HTR-8/SVneo (cell line): ENCODE measurements at places on chromosomes 2 and 18.

DNA sequence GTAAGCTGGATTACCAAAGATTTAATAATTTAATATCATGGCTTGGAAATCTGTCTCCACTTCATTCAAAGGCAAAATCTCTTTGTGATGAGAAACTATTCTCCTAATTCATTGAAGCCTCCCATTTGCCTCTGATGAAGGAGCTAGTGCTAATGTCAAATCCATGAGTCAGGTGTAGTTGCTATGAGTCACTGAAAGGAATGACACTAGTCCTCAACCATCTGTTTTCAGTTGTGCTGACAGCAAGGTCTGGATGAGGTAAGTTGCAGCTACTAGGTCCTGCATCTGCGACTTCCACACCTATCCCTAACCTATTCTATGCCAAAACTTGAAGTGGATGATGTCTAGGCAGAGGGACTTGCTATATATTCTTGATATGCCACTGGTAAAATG is 324.0 kb upstream of the UBE2E3 start:
- no peak for DNase-seq

GRCh38 chr18:10858477-10858876 is 290.9 kb downstream of the PIEZO2 start:
- no peak for DNase-seq

- DNase-seq: no peak
Measured at GRCh38 chr2:168948621-168949212, 47.6 kb downstream of the G6PC2 start.

GRCh38 chr2:224400886-224401632 is 848 bp downstream of the FAM124B start:
- no peak for DNase-seq

DNA sequence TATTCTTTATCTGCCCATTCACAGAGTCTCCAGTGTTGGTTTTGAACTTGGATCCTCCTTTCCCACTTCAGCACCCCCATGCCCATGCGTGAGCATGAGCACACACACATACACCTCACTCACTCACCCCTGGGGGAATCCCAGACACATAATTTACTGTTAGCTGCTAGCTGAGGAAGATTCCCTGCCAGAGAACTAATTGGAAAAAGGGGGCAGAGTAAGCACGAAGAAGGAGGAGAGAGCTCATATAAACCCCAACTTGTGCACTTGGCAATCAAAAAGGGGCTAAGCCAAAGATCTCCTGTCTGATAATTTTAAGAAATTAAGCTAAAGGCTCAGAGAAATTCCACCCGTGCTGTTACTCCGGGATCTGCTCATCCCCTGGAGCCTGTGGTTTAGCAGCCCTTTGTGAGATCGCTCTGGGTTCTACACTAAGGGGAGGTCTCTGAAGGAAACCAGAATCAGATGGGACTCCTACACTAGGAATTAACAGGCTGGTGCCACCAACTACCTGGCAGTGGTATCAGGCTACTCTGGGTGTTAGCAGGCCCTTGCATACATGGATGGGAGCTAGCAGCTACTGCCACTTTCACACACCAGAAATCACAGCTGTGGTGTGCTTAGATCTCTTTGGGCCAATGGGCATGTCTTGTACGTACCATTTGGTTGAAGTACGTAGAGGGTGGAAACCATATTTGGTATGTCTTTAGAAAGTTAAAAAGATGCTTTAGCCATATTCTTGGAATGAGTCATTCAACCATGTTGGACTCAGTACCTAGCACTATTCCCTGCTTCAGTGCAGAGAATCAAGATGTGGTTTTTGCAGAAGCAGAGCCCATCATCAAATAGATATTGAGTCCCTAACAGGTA is 95.6 kb upstream of the SLC14A2 start:
- DNase-seq: no peak

GRCh38 chr2:28382755-28383154 is 9.9 kb upstream of the FOSL2 start:
- DNase-seq: no peak
